ENCODE measurements at places on chromosomes 4 and X.

DNA sequence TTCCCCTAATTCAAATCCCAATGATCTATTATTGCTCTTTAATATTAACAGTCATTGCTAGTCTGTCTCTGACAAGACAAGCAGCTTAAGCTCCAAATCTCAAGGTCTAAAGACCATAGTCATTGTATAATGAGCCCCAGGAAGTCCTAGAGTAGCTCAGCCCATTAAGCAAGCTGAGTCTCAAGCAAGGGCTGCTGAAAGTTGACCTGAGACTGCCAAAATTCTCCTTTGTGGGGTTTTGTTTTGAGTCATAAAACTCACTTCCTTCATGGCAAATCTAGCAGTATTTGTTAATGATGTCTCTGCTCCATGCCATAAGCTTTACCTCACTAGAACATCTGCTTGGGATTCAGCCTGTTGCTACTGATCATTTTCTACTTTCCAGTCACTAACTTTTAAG lies 313.2 kb downstream of the ANTXR2 start:
- no peak for DNase-seq

DNA sequence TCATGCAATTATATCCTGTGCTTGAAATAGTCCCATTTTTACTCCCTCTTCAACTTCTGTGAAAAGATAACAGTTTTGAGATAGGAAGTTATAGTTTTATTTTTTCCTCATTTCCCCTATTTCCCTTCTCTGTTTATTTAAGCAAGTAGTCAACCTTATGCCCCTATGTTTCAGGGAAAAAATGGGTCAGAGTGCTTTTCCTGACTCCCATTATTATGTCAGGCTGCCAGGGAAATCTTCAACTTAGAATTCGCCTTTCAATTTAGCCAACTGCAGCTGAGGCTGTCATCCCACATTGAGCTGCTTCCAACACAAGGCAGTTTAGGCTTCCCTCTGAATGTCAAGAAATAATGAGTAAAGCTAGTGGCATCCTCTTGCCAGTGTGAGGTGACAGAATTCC lies 42.3 kb downstream of the NXT2 start:
- no peak for DNase-seq

DNA sequence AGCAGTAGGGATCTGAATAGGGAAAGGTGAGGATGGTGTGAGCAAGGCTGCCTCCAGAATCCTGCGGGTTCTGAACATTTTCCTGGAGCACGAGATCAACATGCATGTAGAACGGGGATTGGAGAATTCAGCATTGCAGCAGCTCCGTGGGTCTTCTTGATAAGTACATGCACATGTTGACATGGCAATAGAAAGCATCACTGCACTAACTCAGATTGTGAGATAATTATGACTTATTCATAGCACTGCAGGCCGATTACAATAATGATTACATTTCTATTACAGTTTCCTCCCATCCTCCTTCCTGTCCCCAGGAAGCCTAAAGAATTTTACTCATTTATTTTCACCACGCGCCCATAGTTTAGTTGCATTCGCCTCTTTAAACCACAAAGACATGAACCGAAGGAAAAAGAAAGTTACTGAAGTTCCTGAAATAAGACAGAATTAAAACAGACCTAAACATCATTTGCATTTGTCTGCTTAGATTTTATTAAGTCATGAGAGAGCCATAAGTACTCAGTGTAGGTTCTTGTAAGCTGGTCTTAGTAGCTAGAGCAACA lies 61.3 kb upstream of the ARX start:
- no peak for DNase-seq

GRCh38 chrX:104098151-104098808 lies 14.0 kb upstream of the ZCCHC18 start:
- DNase-seq: no peak

GRCh38 chr4:128380306-128380705 lies 92.7 kb upstream of the PGRMC2 start:
- no peak for DNase-seq

DNA sequence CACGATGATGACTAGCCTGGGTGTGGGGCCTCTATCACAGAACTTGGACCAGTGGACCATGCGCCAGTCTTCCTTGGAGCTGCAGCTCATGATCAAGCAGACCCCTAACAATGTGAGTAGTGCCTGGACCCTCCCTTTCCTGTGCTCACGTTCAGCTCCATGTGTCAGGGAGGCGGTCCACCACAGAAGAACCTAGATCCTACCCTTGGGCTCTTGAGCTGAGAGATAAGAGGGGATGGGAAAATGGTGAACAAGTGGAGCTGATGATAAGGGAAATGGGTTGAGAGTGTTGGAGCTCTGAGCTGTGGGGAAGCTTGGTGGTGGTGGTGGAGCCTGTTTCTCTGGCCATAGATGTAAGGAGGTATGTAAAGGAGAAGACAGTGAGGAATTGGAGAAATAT lies 13.1 kb downstream of the MED12 start:
- no peak for DNase-seq

Measured in tibial artery (tissue), 4 donors.